HT-29 (cell line): ENCODE measurements at places on chromosomes 4 and X. TPM values are rescaled to one million over a fixed set of nuclear protein-coding genes. Genes with fewer than 3 reads are reported as not detected.

Gene CLTRN
- total RNA-seq: 0.13 TPM in 1 of 2 replicates, not detected in the other

Gene KLHL34
- not detected in 2 replicates for total RNA-seq

Gene AMOT
- 0.13 and 0.25 TPM in 2 replicates for total RNA-seq

Gene DCAF4L1
- 0.03 and 0.13 TPM in 2 replicates for total RNA-seq

Gene RAI2
- not detected in 2 replicates for total RNA-seq

Gene CYBB
- 0.34 and 0.58 TPM in 2 replicates for total RNA-seq

Gene MGAT4D
- not detected in 2 replicates for total RNA-seq

Gene GAGE12H
- total RNA-seq: not detected in 2 replicates

Gene KCND1
- total RNA-seq: 0.18 TPM in 1 of 2 replicates, not detected in the other

Gene CNGA1
- 6.5 and 9.5 TPM in 2 replicates for total RNA-seq

Gene SPON2
- total RNA-seq: 1.2 and 2.9 TPM in 2 replicates

Gene SPANXB1
- not detected in 2 replicates for total RNA-seq

Gene UVSSA
- 17.9 and 21.7 TPM in 2 replicates for total RNA-seq

Gene PI4K2B
- 14.0 and 14.4 TPM in 2 replicates for total RNA-seq

Gene CENPVL3
- not detected in 2 replicates for total RNA-seq

Gene ATP11C
- total RNA-seq: 0.94 and 1.0 TPM in 2 replicates

Gene ARHGEF38
- 3.6 and 5.0 TPM in 2 replicates for total RNA-seq

Gene ATP1B4
- not detected in 2 replicates for total RNA-seq

Gene VMA21
- 38.3 and 39.7 TPM in 2 replicates for total RNA-seq

Gene MAGEC2
- total RNA-seq: not detected in 2 replicates
